Activated CD4-positive, alpha-beta T cell treated with anti-CD3 and anti-CD28 coated beads, Interleukin-2, amount 50 U/mL, for 1 hour (primary cell): ENCODE measurements at places on chromosomes 5 and 9.

DNA sequence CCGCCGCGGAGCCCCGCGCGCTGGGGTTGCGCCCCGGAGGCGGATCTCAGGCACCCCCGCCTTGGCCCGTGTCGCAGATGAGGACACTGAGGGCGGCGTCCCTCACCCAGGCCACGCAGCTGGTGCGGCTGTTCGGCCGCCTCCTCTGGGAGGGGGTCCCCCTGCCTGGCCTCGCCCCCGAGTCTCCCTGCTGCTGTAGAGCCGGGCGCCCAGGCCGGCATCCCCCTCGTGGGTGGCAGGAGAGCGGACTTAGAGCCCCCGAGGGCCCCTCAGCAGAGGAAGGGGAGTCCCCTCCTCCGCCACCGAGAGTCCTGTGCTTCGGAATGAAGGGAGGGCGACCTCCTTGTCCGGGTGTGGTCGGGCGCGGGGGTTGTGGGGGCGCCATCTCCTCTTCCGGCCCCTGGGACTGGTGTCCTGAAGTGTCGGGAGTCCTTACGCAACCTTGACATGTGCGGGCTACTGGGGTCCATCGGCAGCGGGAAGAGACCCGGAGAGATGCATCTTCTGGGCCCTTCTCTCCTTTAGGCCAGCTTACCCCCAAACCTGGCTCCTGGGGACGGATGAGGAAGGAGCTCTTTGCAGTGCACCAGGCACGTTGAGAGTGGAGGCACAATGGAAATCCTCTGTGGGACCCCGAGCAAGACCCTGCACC lies 11.7 kb upstream of the EXOSC2 start:
- DNase-seq = no peak

- no peak for DNase-seq
These were observed 81.5 kb downstream of the SYK start for GRCh38 chr9:90882991-90883600.

DNA sequence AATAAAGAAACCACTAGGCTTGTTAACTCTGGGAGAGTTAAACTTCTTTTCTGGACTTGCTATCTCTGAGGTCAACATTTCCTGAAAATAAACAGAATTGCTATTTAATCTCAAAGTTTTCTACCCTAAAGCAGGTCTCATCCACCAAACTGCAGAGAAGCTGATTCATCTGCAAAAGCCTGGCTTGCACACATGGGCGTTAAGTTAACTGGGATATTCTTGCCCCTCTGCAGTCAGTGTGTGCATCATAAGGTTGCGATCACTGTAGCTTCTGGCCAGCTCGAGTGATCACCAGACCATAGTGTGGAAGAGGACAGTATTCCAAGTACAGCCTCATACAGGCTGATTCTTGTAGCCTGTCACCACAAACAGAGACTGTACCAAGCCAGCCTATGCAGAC lies 99.2 kb downstream of the SPOCK1 start:
- no peak for DNase-seq

- DNase-seq = no peak
These were observed 250.7 kb downstream of the ANXA1 start for GRCh38 chr9:73402081-73403028.

DNA sequence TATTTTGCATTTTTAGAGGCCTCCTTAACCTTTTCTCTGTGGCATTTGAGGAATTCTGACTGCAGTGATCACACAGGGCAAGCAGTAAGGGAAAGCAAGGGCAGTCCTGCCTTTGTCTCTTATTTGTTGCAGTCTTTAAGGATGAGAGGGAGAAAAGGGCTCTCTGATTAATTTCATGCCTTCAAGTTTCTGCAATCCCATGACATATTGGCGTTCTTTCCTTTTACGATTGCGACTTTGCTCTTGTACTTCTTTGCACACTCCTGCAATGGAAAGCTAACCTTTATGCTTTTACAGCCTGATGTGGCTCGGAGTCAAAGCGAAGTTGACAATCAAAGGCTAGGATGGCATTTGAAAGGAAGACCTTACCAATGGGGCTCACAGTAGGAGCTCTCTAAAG lies 698.4 kb downstream of the DNAH5 start:
- DNase-seq = no peak

GRCh38 chr9:127971357-127972235 lies 9.2 kb downstream of the EEIG1 start:
- no peak for DNase-seq

DNA sequence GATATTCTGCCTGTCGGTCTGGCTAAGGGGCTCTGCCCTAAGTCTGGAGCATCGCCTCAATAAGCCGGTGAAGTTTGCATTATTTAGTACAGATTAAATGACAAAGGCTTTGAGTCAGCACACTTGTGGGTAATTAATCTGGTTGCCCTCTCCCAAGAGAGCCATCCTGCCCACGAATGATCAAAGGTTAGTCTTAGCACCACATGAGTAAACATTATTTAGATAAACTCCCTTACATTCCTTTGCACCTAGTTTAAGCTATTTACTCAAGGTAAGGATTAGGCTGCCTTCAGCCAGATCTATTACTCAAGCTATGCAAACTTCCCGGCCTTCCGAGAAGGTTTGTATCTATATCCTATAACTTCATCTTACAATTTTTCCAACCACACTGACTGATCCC lies 572.1 kb downstream of the CHSY3 start:
- DNase-seq = no peak

GRCh38 chr5:53100606-53101005 lies 9.0 kb downstream of the MOCS2 start:
- no peak for DNase-seq
